Activated CD8-positive, alpha-beta memory T cell treated with anti-CD3 and anti-CD28 coated beads for 4 hours (primary cell): ENCODE measurements at places on chromosomes 12 and 14.

- DNase-seq = no peak
Observed at GRCh38 chr14:31712244-31713127, 151.3 kb downstream of the NUBPL start.

- no peak for DNase-seq
Observed at GRCh38 chr12:5817246-5817645, 127.8 kb downstream of the ANO2 start.

GRCh38 chr14:69654116-69654515, 42.7 kb downstream of the SUSD6 start:
- no peak for DNase-seq

GRCh38 chr12:27821259-27821973, 41.4 kb upstream of the MANSC4 start:
- no peak for DNase-seq

- no peak for DNase-seq
Observed at GRCh38 chr12:92132288-92132687, 13.4 kb downstream of the BTG1 start.

DNA sequence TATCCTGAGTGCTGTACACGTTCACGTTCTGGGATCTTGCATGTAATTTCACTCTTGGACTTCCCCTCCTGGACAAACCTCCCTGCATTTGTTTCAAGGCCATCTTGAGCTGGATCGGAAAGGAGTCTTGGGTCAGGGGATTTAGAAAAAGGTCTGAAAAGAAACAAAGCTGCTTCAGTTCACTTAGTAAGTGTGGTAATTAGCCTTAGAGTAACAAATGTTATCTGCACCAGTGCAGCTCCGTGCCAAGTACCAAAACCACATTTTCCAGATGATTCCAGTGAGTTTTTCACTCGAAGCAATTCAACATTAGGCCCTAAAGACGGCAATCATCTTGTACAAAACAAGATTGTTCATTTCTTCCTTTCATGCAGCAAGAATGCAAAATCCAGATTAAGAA, 39.4 kb upstream of the ATXN2 start:
- DNase-seq = no peak

- no peak for DNase-seq
Observed at GRCh38 chr12:58138424-58138823, 197.1 kb downstream of the ATP23 start.

DNA sequence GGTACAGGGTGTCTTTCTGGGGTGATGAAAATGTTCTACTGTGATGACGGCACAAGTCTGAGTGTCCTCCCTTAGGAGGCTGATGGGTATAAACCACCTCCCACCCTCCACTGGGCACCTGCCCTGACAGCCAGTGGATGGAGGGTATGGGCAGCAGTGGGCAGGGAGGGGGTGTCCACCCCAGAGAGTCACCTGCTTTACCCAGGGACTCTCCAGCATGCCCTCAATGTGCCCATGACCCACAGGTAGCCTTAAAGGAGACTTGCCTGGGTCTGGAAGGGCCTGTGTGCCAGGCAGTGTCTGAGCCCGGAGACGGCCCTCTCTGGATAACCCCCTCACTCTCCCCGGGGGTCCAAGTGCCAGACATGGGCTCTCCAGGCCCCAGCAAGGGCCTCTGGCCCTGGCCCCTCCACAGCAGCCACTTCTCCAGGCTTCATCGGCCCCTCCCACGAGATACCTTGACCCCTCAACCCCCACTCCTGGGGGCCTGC, 38.8 kb downstream of the CCNK start:
- no peak for DNase-seq

DNA sequence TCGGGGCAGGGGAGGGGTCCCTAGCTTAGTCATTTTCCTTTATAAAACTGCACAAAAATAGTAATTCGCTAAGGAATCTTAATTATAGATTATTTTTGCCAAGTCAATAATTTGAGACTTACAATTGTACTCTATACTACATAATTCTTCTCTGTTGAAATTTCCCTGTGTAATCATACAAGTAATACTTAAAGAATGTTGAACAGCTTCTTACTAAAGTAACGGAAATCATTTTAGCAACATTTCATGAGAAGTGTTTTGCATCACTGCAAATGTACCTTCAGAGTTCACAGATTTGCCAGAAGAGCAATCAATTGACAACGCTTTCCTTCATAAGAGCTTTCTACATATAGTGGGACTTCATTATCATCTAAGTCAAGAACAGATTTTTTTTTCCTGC, 7.9 kb upstream of the GNG2 start:
- no peak for DNase-seq

- DNase-seq = no peak
Observed at GRCh38 chr12:40002178-40003169, 103.4 kb downstream of the SLC2A13 start.
